ENCODE measurements at places on chromosomes 11 and 22. TPM values are rescaled to one million over a fixed set of nuclear protein-coding genes. Genes with fewer than 3 reads are reported as not detected.

DNA sequence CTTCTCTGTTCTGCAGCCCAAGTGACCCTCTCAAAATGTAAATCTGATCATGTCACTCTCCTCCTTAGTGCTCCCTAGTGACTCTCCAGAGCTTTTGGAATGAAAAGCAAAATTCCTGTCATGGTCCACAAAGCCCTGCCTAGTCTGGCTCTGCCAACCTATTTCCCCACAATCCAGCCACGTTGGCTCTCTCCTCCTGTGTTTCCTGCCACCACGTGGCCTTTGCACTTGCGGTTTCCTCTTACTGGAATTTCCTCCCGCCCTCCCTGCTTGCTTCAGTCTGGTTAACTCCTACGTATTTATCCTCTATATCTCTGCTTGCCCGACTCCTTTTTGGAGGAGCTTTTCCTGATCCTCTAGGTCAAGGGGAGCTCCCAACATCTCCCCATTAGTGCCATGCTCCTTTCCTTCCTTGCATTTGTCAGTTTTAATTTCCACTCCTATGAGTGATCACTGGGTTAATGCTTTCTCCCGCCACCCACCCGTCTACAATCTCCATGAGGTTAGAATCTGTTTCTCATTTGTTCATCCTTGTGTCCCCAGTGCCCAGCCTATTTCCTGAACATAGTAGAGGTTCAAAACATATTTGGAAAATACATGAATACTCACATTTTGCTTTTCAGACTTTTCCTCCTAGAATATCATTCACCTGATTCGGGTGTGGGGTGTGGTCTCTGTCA lies 11.5 kb downstream of the NNMT start:
- no peak for DNase-seq

SYTL2 gene
- 12.6 TPM for total RNA-seq

- no peak for DNase-seq
Observed at GRCh38 chr11:34652191-34652973, 31.5 kb downstream of the EHF start.

DNA sequence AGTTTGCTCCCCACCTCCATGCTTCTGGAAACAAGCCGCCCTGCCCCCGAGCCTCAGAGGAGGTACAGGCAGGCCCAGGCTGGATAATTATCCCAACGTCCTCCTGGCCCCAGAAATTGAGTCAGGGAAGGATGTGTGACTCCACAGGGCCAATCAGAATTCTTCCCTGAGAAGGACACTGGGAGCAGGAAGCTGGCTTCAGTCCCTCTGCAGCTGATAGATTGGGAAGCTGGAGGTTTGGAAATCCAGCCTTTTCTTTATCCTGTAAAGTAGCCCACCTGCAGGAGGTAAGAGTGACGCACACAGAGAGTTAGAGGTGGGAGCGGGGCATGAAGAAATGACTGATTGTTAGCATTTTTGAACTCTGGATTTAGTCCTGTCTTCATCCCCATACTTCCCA lies 97.5 kb upstream of the CD82 start:
- no peak for DNase-seq

PHOX2A gene
- total RNA-seq = not detected

OR2AG2 gene
- total RNA-seq = 0.07 TPM

RAG1 gene
- 0.54 TPM for total RNA-seq

DNA sequence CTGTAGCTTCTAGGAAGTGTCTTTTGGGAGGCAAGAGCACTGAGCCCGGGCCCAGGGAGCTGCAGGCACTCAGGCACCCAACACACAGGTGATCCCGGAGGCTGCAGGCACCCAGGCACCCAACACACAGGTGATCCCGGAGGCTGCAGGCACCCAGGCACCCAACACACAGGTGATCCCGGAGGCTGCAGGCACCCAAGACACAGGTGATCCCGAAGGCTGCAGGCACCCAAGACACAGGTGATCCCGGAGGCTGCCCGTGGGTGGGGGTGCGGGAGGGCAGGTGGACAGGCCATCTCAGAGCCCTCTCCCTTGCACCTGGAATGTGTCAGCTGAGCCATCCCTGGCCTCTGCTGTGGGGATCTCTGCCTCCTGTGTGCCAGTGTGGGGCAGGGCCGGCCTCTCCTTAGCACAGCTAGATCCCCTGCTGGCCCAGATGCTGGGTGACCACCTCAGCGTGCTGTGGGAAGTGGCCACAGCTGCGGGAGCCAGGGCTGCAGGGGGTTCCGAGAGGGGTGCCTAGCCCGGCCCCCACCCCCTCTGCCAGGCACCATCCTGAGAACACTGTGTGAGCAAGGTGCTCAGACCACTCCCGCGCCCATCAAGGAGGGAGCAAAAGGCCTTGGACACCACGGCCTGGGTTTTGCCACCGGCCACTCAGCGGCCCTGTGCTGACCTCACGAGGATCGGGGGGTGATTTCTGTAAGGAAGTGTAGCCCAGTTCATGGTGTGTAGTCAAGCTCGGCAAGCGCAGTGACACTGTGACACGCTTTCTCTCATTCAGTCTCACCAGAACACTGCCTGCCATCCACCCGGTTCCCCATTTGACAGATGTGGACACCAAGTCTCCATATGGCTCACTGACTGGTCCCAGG lies 14.2 kb downstream of the MRGPRG start:
- DNase-seq = no peak

- DNase-seq = no peak
Observed at GRCh38 chr11:11229647-11230046, 123.4 kb downstream of the CSNK2A3 start.

GRCh38 chr22:49372530-49373288 lies 455.0 kb downstream of the BRD1 start:
- DNase-seq = peak; percentile 83

- DNase-seq = peak; percentile 73
Observed at GRCh38 chr11:78715639-78716311, 141.1 kb upstream of the NARS2 start.

MYH9 gene
- total RNA-seq = 258 TPM

IL17RA gene
- total RNA-seq = 17.3 TPM

DNA sequence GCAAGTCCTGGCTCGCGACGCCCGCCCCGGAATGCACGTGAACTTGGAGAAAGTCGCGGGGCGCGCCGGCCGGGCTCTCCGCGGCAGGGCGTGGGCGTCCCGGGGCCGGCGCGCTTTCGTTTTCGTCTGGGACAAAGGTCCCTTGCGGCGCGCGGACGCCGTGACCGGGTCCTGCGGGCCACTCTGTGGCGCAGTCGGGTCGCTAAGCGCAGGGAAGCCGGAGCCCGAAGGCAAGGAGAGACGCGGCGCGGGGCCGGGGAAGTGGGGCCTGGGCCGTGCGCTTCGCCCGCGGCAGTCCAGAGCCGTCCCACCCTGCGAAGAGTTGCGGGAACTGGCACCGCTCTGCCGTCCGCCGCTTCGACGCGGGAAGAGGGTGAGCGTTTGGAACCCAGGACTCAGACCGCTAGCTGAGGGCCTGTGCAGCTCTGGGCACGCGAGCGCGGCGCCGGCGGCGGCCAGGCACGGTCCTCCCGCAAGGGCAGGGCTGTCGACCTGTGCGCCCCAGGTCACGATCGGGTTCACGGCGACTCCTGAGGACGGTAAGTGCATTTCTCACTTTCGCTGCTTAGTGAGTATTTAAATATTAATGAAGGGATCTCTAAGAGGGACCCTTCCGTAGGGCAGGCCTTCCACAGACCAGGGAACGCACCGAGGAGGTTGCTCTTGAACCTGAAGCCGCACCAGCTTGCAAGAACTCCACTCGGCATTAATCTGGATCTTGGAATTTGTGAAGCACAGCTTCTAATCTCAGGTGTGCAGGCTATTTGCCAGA lies 78.0 kb upstream of the PPARA start:
- no peak for DNase-seq

DNA sequence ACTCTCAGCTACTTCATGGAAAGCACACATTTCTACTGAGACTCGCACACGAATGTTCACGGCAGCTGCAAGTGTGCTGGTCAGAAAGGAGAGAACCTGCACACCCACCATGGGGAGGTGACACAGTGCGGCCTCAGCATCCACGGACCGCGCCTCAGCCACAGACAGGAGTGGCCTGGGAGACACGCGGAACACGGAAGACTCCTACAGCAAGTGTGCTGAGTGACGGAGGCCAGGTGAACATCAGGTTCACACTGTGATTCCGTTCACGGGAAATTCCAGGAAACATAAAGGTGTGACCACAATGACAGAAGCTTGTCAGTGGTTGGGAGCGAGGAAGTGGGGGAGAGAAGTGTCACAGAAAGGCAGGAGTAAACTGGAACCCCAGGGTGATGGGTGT lies 13.3 kb upstream of the MOB2 start:
- DNase-seq = no peak

DNA sequence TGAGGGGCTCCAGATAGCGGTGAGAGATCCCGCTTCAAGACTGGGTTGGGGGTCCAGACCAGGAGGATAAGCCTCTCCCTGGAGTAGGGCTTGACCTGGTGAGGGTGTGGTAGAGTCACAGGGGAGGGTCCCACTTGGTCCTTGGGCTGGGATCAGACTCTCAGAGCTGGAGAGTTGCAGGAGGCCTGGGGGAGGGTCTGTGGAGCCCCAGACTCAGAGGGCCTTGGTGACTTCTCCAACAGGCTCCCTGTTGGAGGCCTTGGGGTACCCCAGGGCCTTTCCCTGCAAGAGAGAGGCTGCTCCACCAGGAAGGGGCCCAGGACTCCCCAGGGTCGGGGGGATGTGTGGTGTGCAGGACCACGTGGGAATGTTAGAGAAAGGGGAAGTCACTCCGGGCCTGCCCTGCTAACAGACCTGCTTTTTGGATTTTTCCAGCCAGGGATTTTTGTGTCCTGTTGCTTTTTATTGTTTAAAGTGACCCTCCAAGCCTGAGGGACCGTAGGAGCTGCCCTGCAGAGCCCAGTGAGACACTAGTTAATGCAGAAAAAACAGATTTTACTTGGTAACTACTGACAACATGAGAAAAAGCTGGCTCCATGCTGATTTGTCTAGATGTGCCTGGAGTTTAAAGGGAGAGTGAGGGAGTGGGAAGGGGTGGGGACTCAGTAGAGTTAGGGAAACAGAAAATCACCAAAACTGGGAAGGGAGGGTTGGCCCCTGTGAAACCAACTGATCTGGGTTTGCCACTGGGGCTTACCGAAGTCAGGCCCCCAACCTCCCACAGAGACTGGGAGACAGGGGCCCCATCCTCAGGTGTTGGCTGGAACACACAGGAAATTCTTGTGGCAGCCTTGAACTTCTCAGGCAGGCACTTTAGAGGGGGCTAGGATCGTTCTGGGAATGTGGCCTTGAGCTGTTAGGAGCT lies 801 bp upstream of the TXNRD2 start:
- no peak for DNase-seq

ME3 gene
- total RNA-seq = 0.30 TPM

ZNF280A gene
- total RNA-seq = 0.81 TPM

GRCh38 chr11:76623884-76624419 lies 46.6 kb downstream of the LRRC32 start:
- no peak for DNase-seq

DKK3 gene
- 0.49 TPM for total RNA-seq

DNA sequence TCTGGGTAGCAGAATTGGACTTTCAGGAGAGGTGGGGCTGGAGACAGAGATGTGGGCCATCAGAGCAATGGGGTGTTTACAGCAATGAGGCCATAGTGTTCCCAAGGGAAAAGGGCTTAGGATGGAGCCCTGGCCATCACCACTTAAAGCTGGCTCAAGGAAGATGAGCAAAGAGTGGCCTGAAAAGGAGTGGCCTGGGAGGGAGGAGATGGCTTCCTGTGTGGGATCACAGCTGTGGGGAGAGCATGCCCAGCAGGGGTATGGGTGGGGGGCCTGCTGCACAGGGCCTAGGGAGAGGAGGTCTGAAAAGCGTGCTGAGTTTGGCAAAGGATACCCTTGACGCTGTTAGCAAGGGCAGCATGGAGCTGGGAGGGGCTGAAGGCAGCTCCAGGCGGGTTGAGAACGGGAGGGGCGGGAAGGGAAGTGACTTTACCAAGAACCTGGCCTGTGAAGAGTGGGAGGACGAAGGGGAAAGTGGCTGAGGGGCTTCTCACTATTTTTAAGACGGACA lies 13.9 kb downstream of the LRRC32 start:
- DNase-seq = no peak

DNA sequence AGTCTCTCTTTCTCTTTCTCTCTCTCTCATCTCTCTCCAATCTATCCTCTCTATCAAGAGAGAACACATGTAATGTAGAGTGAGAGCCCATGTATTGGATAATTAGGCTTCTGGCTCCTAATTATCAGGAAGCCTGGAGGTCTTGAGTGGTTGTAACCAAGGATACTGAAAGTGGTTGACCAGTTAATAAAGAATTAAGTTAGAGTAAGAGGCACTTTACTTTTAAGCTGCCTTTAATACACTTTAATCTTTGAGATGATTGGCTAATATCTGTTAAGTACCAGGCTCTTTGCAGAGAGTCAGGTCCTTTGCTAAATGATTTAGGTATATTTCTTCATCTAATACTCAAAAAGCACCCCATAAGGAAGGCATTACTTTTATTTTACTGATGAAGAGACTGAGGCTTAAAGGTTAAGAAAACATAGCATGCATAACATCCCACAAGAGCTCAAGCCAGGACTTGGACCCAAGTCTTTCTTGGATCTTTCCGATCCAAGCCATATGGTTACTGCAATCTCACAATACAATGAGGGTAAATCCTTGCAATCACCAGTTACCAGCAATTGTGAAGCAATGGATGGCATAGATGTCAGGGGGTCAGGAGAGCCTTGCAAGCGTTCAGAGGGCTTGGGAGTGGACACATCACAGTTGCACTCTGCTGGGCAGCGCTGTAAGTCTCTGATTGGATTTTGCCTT lies 22.1 kb downstream of the CD44 start:
- no peak for DNase-seq

KIRREL3 gene
- total RNA-seq = not detected

- DNase-seq = no peak
Observed at GRCh38 chr11:12275818-12276217, 101.6 kb upstream of the PARVA start.

DNA sequence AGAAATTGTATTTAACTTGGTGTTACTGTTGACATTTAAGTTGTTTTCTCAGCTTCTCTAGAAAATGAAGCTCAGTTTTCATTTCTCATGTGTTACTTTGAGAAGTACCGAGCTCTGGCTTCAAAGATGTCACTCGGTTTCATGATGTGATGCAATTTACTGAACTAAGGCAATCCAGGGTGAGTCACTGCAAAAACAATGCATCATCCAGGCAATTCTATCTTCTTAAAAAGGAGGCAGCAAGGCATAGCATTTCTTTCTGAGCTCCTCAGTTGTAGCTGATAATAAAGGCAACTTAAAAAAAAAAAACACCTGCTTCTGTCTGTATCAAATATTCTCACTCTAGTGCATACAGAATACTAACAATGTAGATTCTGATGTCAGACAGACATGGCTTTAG lies 91.1 kb upstream of the KCNA4 start:
- DNase-seq = no peak

NFAM1 gene
- total RNA-seq = 0.12 TPM

GRCh38 chr11:95247127-95247684 lies 16.2 kb upstream of the SESN3 start:
- DNase-seq = no peak

DNA sequence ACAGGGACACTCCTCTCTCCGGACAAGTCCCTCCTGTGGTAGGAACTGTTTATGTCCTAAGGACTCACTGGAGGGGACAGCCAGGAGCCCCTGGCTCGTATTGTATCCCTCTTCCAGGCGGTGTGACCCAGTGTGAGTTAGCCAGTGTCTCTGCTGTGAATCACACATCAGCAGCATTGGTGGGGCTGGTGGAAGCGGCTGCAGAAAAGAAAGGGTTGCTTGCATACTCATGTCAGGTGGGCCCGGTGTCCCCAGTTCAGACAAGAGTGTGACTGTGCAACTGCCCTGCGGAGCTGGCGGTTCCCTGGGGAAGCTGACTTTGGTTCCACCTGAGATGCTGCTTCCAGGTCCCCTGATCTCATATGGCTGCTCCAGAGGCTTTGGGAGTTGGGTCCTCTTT lies 99.4 kb downstream of the ZBTB16 start:
- no peak for DNase-seq

Data from HCT116 (cell line).